CMK (cell line): ENCODE measurements at places on chromosomes 16 and 17.
A peak's percentile ranks its signal among the peaks of the same experiment; 100 is the strongest.

GRCh38 chr17:39153599-39154051, 2.2 kb upstream of the PLXDC1 start:
- DNase-seq: peak; percentile 70

DNA sequence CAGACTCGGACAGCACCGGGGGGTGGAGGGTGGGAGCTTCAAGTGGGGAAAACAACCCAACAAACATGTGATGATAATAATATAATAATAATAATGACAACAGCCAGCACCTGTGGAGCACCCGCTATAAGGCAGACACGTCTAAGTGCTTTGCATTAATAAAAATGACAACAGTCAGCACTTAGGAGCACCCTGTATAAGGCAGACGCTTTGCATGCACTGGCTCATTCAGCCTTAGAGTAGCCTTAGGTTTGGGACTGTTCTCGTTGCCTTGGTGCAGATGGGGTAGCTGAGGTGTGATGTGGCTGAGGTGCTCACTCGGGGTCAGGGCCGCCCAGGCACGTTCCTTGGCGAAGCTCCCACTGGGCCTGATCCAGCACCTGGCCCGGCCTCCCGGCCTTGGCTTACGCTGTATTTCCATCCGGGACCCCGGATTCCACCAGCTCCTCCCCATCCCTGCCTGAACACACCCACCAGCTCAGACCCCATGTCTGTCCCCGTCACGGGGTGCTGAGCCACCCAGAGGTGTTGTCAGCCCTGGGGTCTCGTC, 144.0 kb upstream of the CIBAR2 start:
- no peak for DNase-seq

- no peak for DNase-seq
Measured at GRCh38 chr16:62644030-62644812, 608.0 kb upstream of the CDH8 start.

DNA sequence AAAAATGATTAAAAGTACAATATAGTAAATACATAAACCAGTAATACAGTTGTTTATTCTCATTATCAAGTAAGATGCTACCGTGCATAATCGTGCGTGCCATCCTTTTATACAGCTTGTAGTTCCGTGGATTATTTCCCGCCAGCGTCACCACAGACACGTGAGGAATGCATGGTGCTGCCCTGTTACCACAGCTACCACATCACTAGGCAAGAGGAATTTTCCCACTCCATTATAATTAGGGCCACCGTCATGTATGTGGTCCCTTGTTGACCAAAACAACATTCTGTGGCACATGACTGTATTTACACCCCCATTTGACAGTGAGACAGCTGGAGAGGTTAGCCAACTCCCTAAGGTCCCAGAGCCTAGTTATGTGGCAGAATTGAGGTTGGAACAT, 30.5 kb upstream of the LGALS9 start:
- DNase-seq: no peak

- no peak for DNase-seq
Measured at GRCh38 chr16:19008245-19009169, 24.8 kb downstream of the TMC7 start.

GRCh38 chr16:49883076-49884014, 27.4 kb upstream of the ZNF423 start:
- DNase-seq: no peak

DNA sequence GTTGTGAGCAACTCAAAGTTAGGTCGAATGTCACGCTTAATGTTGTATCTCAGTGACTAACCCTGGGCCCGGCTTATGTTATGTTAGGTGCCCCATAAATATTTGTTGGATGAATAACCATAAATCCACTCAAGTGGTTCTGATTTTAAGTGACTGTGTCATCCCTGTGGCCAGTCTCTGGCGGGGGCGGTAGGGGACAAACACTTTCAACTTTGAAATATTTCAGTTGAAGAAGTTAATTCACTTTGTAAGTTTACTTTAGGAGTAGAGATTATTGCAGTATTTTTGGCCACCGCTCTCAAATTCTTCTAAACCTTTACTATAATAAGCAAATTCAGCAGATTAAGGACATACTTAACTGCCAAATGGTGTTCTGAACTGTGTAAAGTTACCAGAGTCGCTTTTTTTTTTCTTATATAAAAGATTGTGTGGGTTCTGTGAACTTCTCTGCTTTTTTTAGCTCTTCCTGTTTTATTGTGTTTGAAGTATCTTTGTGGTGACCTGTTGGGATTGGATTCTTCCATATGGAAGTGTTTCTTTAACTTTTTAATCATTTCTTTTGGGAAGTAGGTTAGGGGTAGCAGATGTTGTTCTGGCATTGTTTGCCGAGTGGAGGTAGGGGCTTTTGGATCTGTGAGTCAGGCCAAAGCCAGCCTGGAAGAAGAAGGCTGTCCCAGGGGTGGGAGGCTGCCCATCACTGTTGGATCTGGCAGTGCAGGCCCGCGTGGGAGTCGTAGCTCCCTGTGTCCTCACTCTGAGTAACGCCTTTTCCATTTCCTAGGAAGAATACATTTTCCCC, 61.4 kb upstream of the TBX2 start:
- DNase-seq: no peak

- no peak for DNase-seq
Measured at GRCh38 chr17:57941384-57942370, 13.5 kb downstream of the CUEDC1 start.

DNA sequence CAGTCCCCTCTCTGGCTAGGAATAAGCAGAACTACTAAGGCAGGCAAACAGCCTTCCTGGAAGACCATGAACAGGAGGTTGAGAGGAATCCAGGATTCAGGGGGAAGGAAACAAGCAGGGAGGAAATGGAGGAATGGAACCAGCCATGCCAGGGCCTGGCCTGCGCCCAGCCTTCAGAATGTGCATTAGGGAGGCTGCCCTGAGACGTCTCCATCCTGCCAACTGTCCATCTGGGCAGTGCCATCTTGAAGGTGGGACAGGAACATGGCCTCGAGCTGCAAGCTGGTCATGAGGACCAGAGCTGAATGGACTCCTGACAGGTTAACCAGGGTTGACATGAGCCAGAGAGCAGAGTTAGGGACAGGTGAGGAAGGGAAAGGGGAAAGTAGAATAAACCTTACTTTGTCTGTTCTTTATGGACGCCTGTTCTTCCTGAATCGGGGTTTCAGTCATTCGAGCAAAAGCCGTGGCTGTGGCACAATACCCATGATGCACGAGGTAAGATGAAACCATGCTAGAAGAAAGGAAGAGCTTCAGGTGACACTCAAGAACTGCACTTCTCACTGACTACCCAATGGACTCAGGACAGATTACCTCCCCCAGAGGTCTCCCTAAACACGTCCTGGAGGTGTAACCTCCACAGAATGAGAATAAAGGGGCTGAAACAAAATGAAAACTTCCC, 12.1 kb upstream of the GFOD2 start:
- no peak for DNase-seq
